ENCODE measurements at places on chromosomes 2 and 18.
A peak's percentile ranks its signal among the peaks of the same experiment; 100 is the strongest.

DNA sequence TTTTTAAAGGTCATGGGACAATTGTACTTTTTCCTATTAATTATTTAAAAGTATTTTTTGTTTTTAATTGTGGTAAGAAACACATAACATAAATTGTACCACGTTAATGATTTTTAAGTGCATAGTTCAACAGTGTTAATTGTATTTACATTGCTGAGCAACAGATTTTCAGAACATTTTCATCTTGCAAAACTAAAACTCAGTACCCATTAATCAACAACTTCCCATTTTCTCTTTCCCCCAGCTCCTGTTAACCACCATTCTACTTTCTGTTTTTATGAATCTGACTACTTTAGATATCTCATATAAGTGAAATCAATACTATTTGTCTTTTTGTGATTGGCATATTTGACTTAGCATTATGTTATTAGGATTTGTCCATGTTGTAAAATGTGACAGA, 483.9 kb upstream of the ZNF804A start:
- DNase-seq, result no peak

GRCh38 chr2:12761104-12761503, 44.4 kb downstream of the TRIB2 start:
- no peak for DNase-seq

GRCh38 chr2:211086049-211086448, 529.6 kb downstream of the CPS1 start:
- DNase-seq, result no peak

GRCh38 chr2:9378433-9379390, 44.6 kb downstream of the ITGB1BP1 start:
- DNase-seq, result no peak

DNA sequence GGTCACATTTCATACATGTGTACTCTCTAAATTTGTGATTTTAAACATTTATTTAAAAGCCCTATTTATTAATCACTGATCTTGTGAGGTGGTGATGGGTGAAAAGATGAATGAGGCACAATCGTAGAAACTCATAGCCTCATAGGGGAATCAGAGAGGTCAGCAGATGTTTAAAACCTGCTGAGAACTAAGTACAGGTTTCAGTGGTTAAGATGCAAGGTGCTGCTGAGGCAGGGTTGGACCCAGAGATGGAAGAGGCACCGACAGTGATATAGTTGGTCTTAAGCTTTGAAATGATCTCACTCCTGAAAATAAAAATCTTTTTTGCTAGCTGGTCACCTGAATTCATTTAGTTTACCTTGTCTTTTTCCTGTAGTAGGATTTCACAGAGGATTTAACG, 49.6 kb downstream of the LINC00305 start:
- no peak for DNase-seq

- no peak for DNase-seq
Observed at GRCh38 chr18:8005870-8006569, 438.9 kb downstream of the PTPRM start.

GRCh38 chr2:25948437-25948836, 33.9 kb downstream of the KIF3C start:
- DNase-seq, result no peak

DNA sequence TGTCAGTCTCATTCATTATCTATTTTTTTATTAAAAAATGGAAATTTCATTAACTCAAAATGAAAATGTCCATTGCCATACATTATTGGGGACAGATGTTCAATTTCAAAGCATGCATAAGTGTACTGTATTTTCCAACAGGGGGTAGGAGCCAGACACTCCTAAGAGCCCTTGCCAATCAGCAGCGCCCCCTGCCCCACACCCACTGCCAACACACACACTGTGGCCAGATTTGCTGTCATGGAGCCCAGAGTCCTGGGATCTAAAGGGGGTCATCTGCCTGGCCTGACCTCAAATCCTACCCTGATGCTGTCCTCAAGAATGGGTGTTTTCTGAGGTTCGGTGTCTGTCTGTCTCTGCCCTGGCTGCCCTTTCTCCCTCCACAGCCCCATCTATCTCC, 162.2 kb upstream of the TWIST2 start:
- DNase-seq, result no peak

- no peak for DNase-seq
Observed at GRCh38 chr2:228105526-228106250, 75.8 kb downstream of the SPHKAP start.

DNA sequence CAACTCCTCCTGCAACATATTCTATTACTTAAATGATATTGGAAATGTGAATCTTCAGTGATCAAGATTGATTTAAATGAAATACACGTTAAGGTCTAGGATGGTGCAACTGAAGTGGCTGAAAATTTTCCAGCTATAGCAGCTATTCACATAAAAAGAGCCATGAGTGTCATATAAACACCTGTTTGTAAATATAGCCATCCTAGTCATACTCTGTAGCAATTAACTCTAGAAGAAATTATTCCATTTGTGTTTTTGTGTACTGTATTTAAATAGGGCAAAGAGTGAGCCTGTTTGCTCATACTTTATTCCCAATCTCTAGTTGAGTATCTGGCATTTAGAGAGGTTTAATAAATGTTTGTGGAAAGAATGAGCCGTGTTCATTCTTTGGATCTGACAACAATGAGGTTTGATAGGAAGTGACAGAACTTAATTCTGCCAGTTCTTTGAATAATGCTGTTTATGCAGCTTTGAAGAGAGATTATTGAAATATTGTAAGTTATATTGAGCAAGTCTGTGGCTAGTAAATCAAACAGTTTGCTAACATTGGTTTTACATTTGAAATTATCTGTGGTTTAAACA, 49.7 kb downstream of the BABAM2 start:
- no peak for DNase-seq

- no peak for DNase-seq
Observed at GRCh38 chr2:95698146-95698545, 106.3 kb downstream of the TRIM43 start.

DNA sequence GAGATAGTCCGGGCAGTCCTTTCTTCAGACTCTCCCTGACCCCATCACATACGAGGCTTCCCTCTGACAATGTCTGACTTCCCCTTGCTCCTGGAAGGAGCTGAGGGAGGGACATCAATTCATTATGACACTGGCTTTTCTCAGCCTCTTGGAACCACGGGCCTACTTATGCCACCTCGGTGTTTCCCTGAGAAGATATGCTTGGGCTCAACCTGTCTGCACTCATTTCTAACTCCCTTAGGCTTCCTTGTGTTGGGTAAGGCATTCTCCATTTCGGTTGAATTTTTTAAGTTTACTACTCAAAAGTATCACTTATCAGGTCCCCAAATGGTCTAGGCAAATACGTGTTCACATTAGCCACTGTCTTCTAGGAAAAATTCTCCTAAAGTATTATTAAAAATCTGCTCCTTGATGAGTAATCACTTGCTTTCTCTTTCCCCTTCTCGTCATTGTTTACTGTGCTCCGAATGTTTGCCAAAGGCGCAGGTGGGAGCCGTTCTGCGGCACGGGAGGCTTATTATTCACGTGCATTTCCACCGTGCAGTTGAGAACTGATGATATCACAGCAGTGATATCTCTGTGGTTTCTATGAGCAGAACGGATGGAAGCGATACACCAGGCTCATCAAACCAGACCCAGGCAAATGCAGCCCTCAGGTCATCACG, 33.1 kb downstream of the ARL4C start:
- DNase-seq, result no peak

GRCh38 chr2:119646149-119646548, 32.9 kb upstream of the TMEM177 start:
- no peak for DNase-seq

DNA sequence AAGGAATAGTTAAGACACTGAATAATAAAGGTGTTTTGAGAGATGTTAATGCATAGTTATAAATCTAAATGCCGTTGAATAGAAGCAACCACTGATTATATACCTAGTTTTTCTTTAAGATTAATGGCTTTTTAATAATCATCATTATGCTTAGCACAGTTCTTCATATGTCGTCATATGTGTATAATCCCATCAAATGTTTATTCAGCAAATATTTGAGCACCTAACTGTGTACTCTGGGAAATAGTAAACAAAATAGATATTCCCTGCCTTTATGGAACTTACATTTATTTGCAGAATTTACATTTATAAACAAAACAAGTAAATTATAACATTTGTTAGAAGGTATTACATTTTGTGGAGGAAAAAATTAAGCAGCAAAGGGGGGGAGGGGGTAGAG, 9.8 kb downstream of the NUP35 start:
- no peak for DNase-seq

DNA sequence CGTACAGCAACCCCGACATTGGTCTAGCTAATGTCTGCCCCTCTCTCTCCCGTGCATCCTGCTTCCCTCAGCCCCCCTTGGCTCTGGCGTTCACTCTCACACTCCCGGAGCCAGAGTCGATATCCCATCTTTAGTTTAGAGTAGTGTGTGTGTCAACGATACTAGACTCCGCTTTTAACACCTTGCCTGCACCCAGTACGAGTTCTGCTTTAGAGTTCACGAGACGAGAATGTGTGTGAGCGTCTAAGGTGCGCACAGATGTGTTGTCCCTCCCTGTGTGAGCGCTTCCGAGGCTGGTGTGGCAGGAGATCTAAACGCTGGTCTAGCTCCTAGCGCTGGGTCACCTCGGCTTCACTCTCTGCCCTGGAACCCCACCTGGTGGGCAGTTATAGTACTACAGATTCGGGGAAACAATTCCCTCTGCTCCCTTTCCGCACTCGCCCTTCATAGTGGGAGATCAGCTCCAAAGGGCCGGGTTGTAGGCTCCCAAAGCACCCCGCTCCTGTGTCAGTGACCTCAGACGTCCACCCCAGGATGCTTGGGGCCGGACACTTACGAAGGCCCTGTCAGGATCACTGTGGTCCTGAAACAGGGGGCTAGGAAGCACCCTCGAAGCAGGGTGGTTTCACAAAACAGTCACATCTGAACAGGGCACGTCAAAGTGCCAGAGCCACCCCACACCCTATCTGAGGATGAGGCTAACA, 2.6 kb upstream of the CYP26B1 start:
- DNase-seq, result peak; percentile 70

GRCh38 chr2:171327043-171327496, 106.7 kb downstream of the METTL8 start:
- no peak for DNase-seq

GRCh38 chr2:158760887-158761286, 34.2 kb upstream of the DAPL1 start:
- DNase-seq, result no peak

DNA sequence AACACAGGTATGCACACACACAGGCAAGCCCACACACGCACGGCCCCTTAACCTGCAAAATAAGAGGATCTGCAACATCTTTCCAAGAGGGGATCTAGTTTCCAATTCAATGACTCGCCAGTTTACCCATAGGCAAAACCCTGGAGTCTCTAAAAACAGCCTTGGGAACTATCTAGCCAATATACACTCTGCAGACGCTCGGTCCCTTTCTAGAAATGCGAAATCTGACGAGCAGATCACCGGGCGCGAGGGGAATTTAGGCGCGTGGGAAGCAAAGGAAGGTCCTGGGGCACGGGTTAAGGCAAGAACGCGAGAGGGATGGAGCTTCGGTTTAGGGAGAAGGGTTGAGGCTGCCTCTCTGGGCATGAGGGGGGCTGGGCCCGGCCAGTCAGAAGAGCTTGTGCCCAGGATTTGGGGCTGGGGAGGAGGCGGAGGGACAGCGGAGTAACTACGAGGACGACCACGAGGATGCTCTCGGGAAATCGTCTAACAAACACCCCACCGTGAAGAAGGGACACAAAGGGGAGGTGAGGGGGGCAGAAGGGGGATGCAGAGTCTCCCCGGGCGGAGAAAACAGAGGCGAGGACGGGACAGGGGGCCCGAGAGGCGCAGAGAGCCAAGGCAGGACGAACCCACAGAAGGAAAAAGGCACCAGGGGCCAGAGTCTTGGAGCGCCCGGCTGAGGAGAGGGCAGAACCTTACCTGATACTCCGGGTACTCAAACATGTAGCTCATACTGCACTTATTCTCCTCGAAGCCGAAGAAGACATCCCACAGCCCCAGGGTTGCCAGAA, 542 bp downstream of the PGAP1 start:
- no peak for DNase-seq

- no peak for DNase-seq
Observed at GRCh38 chr2:200102971-200103370, 147.6 kb downstream of the MAIP1 start.

GRCh38 chr18:55253814-55254213, 294.6 kb upstream of the CCDC68 start:
- DNase-seq, result no peak

DNA sequence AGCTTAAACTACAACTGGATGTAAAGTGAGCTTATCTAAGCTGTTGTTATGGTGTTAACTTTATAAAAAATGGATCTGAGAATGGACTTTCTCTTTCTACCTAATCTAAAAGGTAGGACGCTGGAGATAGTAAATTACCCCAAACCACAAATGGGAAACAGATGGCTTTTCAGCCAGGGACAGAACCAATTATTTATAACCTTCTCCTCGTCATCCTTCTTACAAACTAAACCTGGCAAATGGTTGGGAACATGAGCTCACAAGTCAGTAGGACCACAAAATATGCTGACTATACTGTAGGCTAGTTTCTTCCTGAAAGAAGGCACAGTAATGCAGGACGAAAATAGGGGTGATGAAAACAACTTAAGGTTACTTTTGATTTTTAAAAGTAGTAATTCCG, 32.7 kb upstream of the ZDBF2 start:
- DNase-seq, result no peak

GRCh38 chr2:75204833-75205232, 5.5 kb upstream of the TACR1 start:
- DNase-seq, result no peak

GRCh38 chr2:130344578-130344977, 1.9 kb downstream of the IMP4 start:
- DNase-seq, result no peak

GRCh38 chr2:85266146-85267041, 61.4 kb downstream of the TGOLN2 start:
- no peak for DNase-seq

GRCh38 chr2:68365087-68365486, at the start of gene PLEK:
PLEK (plus strand) TSS chr2:68365282; CDS start chr2:68365352, 70 bp downstream.
- no peak for DNase-seq

GRCh38 chr2:233413046-233413445, 58.8 kb downstream of the DGKD start:
- no peak for DNase-seq

- DNase-seq, result peak; percentile 32
Observed at GRCh38 chr2:206164261-206164862, 4.7 kb downstream of the EEF1B2 start.

DNA sequence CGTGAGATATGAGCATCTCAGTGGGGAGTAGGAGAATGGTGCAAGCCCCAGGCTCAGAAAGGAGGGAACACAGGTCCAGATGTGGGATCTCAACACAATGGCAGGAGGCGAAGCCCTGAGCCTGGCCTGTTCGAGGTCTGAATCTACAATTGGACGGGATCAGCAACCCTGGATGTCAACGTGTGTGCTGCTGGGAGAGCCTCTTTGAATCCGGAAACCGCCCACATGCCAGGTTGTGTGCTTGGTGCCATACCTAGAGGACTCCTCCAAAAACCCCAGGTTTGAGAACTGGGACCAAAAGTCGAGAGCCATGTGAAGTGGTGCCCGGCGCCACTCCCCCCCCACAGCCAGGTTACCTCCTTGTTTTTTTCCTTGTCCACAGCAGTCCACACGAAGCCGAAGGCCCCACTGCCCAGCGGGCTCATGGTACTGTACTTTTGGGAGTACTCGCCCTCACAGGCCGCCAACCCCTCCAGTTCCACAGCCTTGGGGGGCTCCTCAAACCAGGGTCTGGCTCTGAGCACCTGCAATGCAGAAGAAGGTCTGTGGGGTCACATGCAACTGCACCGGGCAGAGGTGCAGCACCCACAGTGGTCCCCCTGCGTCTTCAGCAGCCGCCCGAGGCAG, 20.4 kb upstream of the MTERF4 start:
- no peak for DNase-seq

GRCh38 chr2:212548455-212548819, 9.8 kb upstream of the ERBB4 start:
- DNase-seq, result no peak

Measured in NT2/D1 (cell line).